ENCODE measurements at places on chromosomes 3 and 15. TPM values are rescaled to one million over a fixed set of nuclear protein-coding genes. Genes with fewer than 3 reads are reported as not detected.

GRCh38 chr3:13462125-13462629, 17.9 kb upstream of the HDAC11 start:
- no peak for DNase-seq

FRMD4B gene
- 7.1 TPM for total RNA-seq

DNA sequence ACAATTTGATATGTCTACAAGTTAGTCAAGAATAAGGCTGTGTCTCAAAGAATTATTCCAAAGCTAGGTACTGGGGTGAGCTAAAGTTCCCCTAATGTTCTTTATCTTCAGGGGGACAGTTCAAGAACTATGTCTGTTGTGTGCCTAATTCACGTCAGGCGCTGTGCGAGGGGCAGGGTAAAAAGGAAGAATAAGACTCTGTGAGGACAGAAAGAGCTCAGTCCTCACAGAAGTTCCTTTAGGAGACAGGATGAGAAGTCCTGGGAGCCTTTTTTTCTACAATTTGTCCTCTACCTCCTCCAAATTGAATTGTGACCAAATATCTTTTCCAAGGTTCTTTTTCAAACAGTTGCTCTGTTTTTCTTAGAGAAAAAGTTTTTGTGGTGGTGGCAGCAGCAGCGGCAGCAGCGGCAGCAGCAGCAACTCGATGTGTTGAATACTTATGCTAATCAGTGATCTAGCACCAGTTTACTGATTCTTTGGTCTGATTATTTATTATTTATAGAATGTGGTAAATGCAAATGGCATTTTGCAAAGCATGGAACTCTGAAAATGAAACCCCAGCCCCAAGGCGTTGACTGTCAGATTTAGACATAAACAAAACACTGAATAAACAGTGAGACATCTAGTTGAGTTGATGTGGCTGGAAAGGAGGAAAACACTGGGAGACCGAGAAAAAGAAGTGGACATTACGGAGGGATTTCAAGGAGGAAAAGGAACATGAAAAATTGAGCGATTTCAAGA, 88.6 kb downstream of the GTPBP8 start:
- no peak for DNase-seq

- no peak for DNase-seq
Measured at GRCh38 chr15:100777821-100778220, 101.8 kb upstream of the ALDH1A3 start.

MRPS25 gene
- 86.4 TPM for total RNA-seq

DNA sequence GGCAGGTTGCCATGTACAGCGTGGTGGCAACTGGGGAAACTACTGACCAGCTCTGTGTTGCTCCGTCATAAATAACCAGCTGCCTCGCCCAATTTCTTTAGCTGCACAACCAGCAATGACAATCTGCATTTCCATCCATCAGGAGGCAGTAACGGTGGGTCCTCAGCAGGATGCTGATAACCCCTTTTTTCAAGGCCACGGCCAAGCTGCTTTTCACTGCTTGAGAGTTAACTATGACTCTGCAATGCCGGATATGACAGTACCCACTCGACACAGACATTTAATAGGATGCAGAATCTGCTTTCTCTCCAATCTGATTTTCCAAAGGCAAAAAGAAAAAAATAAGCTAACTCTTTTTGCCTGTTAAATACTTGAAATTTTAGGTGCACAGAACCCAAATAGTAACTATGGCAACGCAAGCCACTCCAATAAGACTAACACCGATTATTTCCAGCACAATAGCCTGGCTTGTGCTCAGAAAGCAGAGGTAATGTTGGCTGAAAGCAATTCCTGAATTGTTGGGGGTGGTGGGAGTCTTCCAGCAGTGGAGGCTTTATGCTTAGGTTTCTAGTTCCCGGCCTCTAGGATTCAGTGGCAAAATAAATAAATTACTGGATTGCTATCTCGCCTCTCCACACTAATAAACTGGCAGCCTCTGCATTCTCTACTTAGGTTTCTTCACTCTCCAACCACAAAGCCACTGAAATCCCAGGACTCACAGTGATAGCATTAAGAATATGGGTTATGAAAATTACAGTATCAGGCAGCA, 31.2 kb upstream of the SRGAP3 start:
- DNase-seq: no peak

DNA sequence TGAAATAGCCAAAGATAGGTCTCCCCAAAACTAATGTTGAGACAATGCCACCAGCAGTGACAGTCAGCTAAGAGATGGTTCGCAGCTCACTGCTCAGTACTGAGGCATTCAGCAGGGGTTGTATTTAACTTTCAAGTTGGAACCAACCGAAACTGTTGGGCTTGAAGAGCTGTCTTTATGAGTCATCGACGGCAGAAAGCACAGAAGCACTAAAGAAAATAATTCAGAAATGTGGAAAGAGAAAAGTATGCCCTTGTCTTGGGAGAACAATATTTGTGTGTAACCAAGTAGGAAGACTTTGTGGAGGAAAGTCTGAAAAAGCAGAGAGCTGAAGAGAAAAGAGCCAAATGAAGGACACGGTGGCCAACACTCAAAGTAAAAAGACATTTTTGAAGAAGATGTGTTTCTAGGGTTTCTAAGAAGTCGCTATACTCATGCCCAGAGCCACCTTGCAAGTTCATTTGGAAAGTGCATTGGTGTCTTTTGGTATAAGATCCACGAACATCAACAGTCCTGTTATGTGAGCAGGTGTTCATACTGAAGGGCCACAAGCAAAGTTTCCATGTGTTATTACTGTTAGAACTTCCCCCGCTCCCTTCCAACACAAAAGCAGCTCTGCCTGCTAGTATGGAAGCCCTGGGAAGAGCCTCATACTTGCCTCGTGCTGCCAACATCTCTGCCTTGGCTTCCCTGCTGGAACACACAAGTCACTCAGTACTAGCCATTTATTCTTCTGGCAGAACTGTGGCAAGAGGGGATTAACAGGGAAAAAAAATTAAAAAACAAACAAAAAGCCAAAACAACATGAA, 4.1 kb upstream of the RARB start:
- no peak for DNase-seq

DNA sequence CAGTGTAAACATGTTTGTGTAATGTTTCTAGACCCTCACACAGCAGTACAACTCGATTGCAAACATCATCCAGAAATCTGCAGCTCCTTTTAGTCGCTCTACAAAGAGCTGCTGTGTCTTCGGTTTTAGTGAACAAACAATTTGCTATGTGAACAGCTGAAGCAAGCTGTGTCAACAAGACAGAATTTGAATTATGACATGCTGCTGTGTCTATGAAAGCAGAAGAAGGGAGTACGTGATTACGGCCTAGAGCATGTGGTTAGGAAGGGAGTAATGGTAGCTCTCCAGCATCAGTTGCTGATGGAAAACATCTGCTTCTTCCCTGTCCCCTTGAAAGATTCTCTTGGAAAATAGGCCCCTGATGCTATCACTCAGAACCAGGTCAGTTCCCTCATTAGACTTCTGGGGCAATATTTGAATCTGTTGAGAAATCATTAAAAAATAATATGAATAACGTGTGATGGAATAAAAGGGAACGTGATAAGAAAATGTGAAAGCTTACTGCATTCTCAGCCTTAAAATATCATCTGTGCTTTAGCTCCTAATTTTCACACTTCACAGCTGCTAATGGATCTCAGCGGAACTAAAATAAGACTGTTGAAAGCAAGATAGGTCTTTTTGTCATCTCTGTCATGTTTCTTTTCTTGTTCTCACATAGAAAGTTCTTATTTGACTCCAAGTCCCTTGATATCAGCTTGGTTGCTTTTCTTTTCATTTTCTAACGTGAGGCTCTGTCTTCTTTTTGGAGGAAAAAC, 891.5 kb downstream of the ROBO2 start:
- DNase-seq: no peak

DNA sequence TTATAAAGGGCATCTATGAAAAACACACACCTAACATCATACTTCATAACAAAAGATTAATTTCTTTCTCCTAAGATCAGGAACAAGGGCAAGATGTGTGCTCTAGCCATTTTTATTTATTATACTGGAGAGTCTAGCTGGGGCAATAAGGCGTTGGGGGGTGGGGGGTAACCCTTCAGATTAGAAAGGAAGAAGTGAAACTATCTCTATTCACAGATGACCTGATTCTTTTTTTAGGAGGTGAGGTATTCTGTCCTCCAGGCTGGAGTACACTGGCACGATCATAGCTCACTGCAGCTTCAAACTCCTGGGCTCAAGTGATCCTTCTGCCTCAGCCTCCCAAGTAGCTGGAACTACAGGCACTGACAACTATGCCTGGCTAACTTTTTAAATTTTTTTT, 89.5 kb upstream of the MANF start:
- DNase-seq: no peak

PARL gene
- 107 TPM for total RNA-seq

DNA sequence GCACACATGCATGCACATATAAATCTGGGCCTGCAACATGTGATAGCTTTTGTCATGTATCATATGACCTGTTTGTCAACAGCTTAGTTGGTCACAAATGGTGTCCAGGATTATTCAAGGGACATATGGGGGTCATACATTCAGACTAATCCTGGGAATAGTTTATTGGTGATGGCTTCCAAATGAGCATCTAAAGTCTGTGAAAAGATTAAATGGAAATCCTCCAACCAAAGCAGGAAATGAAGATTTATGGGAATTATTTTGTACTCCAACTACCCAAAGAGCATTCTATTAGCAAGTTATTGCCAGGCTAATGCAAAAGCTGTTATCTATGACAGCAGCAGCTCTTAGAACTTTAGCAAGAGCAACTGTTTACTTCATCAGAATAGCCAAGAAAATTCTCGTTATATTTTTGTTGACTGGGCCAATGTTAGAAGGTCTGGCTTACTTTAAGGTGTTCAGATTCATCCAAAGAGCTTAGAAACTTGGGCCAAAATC, 7.1 kb downstream of the FSTL1 start:
- no peak for DNase-seq

CDCP1 gene
- total RNA-seq: 0.82 TPM

DNA sequence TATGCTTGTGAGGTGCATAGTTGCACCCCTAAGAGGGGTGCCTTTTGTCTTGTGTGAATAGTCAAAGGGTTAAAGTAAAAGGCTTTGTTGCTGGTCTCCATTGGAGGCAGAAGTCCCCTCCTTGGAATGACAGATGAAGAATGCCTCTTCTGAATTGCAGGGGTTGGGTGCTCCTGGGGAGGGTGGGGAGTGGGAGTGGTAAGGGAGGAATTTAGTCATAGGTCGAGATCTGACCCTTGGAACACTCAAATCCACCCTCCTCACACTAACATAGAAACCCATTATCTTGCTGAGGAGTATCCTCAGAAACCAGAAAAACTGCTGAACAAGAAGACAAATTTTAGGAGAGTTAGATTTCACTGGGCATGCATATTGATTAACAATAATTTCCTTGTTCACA, 4.7 kb downstream of the CTXND1 start:
- DNase-seq: no peak

DNA sequence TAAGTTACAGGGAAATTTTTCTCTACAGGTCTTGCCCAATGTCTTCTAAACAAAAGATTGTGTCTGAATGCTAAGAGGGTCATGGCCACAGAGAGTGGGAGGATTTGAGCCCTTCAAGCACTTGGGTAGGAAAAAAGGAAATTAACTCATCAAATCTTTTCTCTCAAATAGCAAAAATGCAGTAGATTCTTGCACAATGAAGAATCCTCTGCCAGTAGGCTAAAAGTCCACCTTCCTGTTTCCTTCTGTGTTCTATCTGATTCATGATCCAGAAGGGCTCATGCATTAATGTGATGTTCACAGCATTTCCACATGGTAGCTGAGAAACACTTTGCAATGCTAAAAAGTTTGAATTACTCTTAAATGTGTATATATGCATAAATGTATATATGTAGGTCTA, 177.1 kb downstream of the CD47 start:
- DNase-seq: no peak

GRCh38 chr3:167375478-167375877, 4.6 kb downstream of the ZBBX start:
- DNase-seq: no peak

- no peak for DNase-seq
Measured at GRCh38 chr3:9111417-9111816, 138.0 kb downstream of the SRGAP3 start.

- DNase-seq: peak; percentile 1
Measured at GRCh38 chr3:109224333-109224732, 87.8 kb downstream of the C3orf85 start.

DNA sequence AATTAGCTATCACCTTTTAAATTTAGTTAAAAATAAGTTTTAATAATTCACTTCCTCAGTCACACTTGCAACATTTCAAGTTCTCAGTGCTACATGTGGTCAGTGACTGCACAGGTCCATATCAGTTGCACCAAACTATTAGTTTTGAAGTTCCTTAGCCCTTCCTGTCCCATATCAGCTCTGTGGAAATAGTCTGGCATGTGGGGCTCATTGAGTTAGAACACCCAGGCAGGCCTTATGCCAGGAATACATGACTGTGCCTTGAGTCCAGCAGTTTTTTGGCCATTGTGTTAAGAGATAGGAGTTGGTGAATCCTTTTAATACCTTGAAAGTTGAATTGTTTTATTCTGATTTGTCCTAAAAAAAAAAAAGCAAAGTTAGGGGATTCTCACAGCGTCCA, 153.7 kb upstream of the BFSP2 start:
- DNase-seq: no peak

RETNLB gene
- not detected for total RNA-seq

LINGO1 gene
- not detected for total RNA-seq

DNA sequence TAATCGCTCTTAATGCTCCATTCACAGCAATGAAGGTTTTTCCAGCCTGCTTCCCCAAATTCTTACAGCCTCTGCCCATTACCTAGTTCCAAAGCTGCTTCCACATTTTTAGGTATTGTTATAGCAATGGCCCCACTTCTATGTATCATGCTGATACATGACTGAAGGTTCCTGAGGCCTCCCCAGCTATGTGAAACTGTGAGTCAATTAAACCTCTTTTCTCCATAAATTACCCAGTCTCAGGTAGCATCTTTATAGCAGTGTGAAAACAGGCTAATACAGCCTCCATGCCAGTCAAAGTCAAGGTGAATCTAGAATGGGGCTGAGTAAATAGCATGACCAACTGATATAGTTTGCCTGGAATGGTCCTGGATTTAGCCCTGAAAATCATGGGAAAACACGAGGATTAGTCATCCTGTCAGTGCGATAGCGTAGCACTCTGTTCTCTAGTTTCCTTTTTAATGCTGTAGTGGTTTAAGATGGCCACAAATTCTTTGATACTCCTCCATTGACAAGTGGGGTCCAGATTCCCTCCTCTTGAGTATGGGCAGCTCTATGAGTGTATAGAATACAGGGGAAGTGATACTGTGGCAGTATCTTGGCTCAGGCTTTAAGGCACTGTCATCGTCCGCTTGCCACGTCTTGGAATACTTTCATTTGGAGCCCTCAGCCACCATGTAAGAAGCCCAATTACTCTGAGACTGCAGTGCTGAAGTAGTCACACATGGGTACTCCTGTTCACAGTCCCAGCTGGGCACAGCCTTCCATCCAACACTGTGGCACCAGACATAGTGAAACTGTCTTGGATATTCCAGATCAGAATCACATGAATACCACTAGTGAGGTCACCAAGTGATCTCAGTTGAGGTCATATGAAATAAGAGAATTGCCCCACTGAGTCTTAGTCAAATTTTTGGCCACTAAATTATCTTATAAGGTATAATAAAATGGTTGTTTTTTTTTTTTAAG, 94.0 kb upstream of the PLCL2 start:
- no peak for DNase-seq

VEPH1 gene
- not detected for total RNA-seq

All from activated naive CD8-positive, alpha-beta T cell treated with anti-CD3 and anti-CD28 coated beads for 36 hours (primary cell).